ENCODE measurements at places on chromosomes 5 and 9. TPM values are rescaled to one million over a fixed set of nuclear protein-coding genes. Genes with fewer than 3 reads are reported as not detected.

CCL21 gene
- not detected for total RNA-seq

NSA2 gene
- 83.9 TPM for total RNA-seq

MSMP gene
- 0.41 TPM for total RNA-seq

- no peaks in the 10 kb centered on the region for H3K36me3 ChIP-seq
- H3K27me3 ChIP-seq: no peaks in the 10 kb centered on the region
- H3K4me1 ChIP-seq: no peaks in the 10 kb centered on the region
- no peak overlapping the region for H3K4me3 ChIP-seq
Observed at GRCh38 chr9:121568343-121569265, 69.0 kb upstream of the GGTA1 start.

GRCh38 chr5:137954131-137954879 lies 65.0 kb downstream of the PKD2L2 start:
- no peak overlapping the region for H3K4me3 ChIP-seq
- DNase-seq: no peak
- H3K27ac ChIP-seq: no peak overlapping the region
- H3K27me3 ChIP-seq: no peaks in the 10 kb centered on the region
- peaks cover 50% of the 10 kb centered on the region for H3K36me3 ChIP-seq

DNA sequence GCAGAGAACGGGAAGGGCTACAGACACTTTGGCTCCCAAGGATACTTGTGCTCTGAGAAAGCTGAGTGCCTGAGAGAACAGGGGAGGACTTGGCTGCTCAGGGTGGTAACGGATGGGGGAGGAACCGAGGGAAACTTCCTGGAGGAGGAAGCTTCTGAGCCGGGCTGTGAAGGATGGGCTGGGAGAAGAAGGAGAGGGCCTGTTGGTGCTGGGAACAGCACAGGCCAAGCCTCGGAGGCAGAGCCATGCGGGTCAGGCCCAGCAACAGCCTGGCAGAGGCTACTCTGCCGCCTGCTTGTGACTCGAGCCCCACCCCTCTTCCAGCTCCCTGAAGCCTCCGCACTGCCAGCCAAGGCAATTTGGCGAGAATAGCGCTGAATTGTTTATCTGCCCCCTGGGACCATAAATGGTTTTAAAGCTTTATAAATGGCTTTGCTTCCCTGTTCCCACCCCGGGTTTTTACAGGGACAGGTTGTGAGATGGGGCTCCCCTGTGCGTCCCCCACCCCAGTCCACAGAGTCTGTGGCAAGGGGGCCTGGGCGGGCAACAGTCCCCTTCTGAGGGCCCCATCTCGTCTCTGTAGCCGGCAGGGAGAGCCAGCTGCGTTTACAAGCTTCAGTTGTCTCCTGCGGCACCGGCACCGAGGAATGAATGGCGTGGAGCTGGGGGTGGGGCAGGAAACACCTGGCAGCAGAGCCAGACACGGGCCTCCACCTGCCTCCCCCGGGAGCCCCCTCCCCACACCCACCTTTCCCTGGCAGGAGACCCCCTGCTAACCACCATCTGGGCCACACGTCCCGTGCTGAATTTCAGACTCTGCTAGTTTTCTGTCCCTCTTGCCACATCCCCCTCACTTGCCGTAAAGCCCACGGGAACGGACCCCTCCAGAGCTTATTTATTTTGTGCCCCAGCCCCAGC lies 24.4 kb downstream of the FAM163B start:
- no peak overlapping the region for H3K4me3 ChIP-seq
- H3K27me3 ChIP-seq: peaks cover 31% of the 10 kb centered on the region
- no peaks in the 10 kb centered on the region for H3K36me3 ChIP-seq
- no peak for DNase-seq

GRCh38 chr5:149682532-149683075 lies 47.5 kb upstream of the PPARGC1B start:
- DNase-seq: no peak
- H3K36me3 ChIP-seq: no peaks in the 10 kb centered on the region
- no peak overlapping the region for H3K4me3 ChIP-seq
- H3K27ac ChIP-seq: no peak overlapping the region
- H3K4me1 ChIP-seq: no peaks in the 10 kb centered on the region

DNA sequence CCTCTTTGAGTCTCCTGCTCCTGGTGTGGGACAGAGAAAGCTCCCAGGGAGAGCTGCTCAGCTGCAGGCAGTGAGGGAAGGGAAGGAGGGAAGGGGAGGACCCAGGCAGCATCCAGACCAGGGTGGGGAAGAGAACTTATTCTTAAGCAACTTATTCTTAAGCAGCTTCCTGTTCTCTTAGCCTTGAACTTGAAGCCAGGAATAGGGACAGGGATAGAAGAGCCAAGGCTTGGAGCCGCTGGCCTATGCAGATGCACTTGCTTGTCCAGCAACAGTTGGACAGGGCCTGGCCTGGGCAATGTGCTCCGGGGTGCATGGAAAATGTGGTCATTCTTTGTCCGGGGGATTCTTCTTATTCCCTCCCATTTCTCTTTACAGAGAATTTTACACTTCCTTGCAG lies 31.4 kb upstream of the SPTLC1 start:
- H3K36me3 ChIP-seq: no peaks in the 10 kb centered on the region
- no peak overlapping the region for H3K27ac ChIP-seq
- H3K27me3 ChIP-seq: peaks cover 17% of the 10 kb centered on the region
- H3K4me3 ChIP-seq: no peak overlapping the region
- DNase-seq: no peak

DNA sequence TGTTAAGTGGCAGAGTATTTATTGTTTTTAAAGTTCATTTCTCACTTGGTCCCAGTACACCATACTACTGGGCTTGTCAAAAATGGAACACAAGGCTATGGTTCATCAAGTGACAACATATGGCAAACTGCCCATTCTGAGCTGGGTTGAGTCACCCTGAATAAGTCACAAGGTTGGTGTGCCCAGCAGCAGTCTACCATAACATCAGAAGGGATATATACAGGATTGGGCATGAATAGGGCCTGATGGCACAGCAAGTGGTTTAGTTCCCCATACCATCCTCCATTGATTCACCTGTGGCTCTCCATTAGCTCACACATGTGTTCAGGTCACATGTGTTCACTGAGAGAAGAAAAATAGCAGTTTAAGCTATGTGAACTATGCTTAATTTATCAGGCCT lies 249.8 kb upstream of the PRDM9 start:
- H3K27me3 ChIP-seq: no peaks in the 10 kb centered on the region
- no peaks in the 10 kb centered on the region for H3K36me3 ChIP-seq
- no peak overlapping the region for H3K27ac ChIP-seq

DNA sequence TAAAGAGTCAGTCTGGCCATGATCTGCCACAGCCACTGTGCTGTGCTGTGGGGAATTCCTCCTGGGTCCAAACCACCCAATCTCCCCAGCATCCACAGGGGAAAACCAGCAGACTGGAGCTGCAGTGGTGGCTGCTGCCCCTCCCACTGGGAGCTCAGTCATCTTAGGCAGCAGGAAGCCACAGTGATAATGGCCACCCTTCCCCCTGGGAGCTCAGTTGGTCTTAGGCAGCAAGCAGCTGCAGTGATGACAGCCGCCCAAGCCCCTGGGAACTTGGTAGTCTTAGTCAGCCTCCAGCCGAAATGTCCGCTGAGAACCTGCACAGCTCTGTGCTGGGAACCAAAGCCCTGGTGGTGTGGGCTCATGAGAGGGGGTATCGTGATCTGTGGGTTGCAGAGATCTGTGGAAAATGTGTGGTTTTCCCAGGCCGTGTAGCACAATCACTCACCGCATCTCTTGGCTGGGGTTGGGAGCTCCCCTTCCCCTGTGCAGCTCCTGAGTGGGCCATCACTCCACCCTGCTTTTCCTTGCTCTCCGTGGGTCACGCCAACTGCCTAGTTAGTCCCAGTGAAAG lies 38.4 kb upstream of the SMIM15 start:
- no peak overlapping the region for H3K4me3 ChIP-seq
- DNase-seq: no peak
- peaks cover 3% of the 10 kb centered on the region for H3K36me3 ChIP-seq
- no peak overlapping the region for H3K27ac ChIP-seq
- peaks cover 10% of the 10 kb centered on the region for H3K27me3 ChIP-seq

DNA sequence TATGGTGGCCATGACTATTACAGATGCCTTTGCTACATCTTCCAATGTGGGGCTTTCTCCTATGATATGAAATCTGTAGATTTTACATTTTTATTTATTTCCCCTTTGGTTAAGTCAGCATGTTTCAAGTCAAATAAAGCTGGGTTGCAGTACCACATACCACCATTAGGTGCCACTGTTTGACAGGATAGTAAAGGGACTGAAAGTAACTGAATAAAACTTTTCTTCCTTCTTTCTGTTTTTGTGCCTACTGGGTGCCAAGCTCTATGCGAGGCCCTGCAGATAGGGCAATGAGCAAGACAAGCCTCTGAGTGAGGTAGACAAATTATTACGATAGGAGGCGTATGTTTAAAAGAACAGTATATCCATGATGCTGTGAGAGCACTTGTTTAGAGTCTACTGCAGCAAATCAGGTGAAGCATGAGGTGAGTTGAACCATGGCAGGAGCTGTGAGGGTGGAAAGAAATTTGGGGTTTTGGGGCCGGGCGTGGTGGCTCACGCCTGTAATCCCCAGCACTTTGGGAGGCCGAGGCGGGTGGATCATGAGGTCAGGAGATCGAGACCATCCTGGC lies 64.8 kb downstream of the GDNF start:
- H3K27ac ChIP-seq: no peak overlapping the region
- H3K36me3 ChIP-seq: no peaks in the 10 kb centered on the region
- no peaks in the 10 kb centered on the region for H3K4me1 ChIP-seq

DNA sequence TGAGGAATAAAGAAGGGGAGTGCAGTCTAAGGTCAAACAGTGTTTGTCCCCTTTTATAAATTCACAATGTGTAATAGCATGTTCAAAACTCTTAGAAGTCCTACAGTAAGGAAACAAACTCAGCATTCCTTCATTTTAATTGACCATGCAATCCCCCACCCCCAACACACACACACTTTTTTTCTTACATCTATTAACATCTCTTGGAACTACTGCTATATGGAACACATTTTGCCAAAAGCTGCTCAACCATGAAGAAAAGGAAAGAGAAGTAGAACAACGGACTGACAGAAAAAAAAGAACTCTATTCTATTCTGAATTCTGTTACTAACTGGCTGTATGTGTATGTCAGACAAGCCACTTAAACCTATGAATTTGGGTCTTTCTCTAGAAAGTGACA lies 2.8 kb upstream of the CTNNAL1 start:
- H3K4me1 ChIP-seq: peaks cover 17% of the 10 kb centered on the region
- H3K4me3 ChIP-seq: no peak overlapping the region
- H3K27ac ChIP-seq: no peak overlapping the region
- peaks cover 22% of the 10 kb centered on the region for H3K36me3 ChIP-seq
- H3K27me3 ChIP-seq: peaks cover 4% of the 10 kb centered on the region
